ENCODE measurements at places on chromosomes 2 and 18. TPM values are rescaled to one million over a fixed set of nuclear protein-coding genes. Genes with fewer than 3 reads are reported as not detected.

GRCh38 chr2:219426068-219426443 is 7.9 kb downstream of the DES start:
- DNase-seq = no peak

GRCh38 chr18:12449051-12449785 is 41.5 kb downstream of the PRELID3A start:
- DNase-seq = no peak

DNA sequence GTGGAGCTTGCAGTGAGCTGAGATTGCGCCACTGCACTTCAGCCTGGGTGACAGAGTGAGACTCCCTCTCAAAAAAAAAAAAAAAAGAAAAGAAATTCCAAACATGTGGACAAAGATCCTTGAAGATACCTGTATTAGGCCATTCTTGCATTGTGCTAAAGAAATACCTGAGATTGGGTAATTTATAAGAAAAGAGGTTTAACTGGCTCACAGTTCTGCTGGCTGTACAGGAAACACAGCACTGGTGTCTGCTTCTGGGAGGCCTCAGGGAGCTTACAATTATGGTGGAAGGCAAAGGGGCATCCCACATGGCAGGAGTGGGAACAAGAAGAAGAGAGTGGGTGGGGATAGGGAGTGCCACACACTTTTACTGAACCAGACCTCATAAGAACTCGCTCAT is 140.1 kb downstream of the SS18 start:
- no peak for DNase-seq

DNA sequence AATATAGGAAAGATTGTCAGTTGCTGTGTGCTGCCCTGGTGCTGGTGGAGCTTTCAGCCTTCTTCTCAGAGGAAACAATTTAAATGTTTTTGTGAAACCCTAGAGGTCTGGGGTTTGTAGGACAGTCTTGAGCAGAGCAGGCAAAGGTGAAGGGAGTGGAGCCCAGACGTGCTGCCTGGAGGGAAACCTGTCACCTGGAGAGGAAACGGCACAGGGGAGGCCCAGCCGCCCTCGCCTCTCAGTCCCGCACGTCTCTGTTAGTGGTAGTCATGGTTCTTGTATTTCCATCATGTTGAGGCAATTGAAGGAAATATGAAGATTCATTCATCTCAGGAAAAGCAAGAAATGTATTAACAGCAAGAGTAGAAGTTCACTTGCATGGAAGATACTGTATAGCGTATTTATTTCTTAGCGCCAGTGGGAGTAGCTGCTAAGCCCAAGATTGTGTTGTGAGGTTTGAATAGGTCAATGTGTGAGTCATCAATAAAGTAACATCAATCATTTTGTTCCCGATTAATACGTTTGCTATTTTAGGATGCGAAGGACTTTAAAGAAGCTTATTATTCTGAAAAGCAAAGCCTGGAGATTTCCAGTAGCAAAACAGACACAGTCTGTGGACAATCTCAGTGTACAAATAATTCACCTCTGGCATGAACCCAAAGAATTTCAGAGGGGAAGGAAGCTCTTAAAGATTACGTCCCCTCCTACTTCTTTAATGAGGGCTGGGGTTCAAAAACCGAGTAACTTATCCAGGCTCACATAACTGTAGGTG is 70.4 kb downstream of the LRRFIP1 start:
- no peak for DNase-seq

DNA sequence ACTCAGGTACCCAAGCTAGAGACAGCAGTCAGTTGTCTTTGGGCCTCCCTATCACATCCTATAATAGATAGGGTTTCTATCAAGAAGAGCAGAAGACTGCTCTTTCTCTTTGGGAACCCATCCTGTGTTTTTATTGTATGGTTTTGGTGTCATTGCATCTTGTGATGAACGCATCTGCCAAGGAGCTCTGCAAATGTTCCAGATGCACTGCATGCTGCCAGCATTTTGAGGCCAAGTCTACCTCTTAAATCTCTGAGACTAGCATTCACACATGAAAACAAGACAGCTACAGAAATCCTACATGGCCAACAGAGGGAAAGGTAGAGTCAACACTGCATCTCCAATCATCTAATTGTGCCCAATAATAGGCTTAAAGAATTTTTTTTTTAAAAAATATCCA is 14.0 kb downstream of the SEMA4F start:
- no peak for DNase-seq

The VIT gene
- total RNA-seq = 2.0 TPM

The WDR35 gene
- total RNA-seq = 21.0 TPM

The SCG2 gene
- 3.4 TPM for total RNA-seq

Measured in fibroblast of the aortic adventitia (primary cell).